ENCODE measurements at places on chromosomes 12 and 14.
A peak's percentile ranks its signal among the peaks of the same experiment; 100 is the strongest.

- DNase-seq = no peak
These were observed 754.5 kb downstream of the C12orf50 start for GRCh38 chr12:87274594-87275245.

DNA sequence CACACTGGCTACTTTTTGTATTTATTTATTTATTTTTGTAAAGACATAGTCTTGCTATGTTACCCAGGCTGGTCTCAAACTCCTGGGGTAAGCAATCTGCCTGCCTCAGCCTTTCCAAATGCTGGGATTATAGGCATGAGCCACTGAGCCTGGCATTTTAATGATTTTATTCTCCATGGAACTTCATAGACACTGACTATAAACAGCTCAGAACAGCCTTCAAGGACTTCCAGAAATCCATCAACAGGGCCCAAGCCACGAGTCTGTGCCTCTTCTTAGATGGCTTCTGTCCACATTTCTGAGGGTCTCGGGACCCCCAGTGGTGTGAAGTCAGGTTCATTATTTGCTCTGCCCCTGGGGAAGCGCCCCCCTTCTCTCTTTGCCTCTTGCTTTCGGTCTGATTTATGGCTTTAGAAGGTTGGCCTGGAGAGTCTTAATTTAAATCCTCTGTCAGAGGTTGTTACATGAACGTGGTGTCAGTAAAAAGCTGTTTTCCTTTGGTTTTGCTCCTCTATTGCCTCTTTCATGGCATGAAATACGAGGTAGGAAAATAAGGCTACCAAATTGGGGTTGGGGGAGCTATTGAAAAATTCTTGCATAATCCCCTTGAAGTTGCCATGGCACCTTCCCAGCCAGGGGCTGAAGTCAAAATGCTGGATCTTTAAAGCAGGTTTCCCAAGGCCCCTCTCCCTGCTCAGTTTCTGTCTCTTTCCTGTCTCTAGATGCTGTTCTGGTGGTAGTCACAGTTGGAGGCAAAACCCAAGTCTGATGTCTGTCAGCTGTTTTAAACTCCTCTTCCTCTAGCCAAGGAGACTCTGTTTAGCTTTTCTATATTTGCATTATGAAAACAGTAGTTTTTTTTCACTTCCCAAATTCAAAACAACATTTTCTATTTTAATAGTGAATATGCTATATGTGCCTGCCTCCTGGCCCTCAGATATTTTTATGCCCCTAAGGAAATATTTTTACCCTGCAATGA is 129.4 kb downstream of the SMOC1 start:
- DNase-seq = no peak

- no peak for DNase-seq
These were observed 941.7 kb downstream of the LRFN5 start for GRCh38 chr14:42548349-42548748.

GRCh38 chr14:104768437-104769323 is 15.7 kb downstream of the SIVA1 start:
- peak; percentile 90 for DNase-seq

DNA sequence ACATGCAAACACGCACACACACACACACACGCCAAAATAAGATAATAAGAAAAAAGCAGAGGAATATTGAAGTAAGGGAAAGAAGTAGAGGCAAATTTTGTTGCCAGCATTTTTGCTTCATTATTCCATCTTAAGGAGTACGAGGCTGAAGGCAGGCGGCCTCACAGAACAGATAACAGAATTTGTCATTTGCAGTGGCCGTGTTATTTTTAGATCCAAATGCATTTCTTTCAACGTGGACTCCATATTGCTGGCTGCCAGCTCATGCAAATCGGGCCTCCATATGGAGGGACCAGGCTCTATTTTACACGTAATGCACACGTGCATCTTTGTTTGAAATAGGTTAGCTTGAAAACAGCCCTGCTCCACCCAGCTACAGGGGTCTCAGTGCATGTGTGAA is 172.9 kb downstream of the RBM19 start:
- DNase-seq = no peak

DNA sequence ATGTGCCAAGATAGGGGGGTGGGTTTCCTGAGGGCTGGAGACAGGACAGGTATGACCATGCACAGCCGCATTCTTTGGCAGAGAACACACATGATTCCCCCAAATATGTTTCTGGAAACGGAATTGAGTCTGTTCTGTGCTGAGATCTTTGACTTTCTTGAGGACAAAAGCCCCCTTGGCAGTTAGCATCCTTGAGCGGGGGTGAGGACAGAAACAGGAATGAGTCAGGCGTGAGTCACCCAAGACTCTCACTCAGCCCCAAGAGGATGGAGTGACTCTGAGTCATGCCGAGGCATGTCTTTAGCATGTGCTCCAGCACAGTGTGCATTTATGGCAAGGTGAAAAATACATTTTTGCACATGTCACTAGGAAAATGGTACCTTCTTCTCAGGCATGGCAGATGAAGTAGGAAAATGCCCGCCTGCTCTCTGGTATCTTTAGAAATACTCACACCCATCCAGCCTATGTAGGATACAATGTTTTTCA is 52.1 kb downstream of the DAD1 start:
- DNase-seq = peak; percentile 91

DNA sequence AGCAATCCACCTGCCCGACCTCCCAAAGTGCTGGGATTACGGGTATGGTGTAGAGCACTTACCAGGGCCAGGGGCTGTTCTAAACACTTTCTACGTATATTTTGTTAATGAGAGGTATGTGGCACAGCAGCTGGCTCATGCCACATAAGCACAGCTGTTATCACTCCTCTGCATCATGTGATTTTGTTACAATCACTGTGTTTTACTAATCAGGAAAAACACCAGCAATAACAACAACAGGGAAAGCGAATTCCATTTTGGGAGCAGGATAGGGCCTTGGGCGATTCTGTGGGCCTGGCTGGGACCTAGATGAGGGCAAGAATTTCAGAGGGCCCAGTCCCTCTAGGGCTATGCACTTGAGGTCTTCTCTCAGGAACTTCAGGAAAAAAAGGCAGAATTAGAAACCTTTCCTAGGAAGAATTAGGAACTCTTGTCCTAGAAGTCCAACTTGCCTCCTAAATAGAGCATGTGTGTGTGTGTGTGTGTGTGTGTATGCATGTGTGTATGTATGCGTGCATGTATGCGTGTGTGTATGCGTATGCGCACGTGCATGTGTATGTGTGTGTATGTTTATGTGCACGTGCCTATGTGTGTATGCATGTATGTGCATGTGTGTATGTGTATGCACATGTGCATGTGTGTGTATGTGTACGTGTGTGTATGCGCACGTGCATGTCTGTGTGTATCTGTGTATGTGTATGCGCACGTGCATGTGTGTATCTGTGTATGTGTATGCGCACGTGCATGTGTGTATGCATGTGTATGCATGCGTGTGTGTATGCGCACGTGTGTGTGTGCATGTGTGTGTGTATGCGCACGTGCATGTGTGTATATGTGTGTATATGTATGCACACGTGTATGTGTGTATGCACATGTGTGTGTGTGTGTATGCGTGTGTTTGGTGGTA is 41.8 kb upstream of the CORO1C start:
- no peak for DNase-seq

DNA sequence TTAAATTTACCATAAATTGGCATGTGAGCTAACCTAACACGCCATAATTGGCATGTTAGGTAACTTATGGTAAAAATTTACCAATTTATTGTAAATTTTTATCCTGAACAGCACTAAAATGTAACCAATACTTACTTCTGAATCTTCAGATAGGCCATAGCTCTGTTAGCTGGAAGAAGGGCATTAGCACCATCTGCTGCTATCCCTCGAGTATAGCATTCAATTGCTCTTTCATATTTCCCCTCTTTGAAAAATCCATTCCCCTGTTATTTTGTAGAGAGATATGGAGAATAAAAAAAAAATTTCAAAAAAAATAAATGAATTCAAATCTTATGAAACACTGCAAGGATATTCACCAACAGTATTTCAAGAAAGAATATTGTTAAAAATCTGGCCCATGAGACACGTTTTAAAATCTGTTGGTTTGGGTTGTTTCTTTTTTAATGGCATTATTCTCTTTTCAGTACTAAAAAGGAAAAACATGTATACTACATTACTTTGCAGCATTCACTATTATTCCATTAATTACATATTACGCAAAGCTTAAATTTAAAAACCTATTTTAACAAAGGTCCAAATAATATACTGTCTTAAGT is 19.1 kb downstream of the RPAP3 start:
- peak; percentile 43 for DNase-seq

DNA sequence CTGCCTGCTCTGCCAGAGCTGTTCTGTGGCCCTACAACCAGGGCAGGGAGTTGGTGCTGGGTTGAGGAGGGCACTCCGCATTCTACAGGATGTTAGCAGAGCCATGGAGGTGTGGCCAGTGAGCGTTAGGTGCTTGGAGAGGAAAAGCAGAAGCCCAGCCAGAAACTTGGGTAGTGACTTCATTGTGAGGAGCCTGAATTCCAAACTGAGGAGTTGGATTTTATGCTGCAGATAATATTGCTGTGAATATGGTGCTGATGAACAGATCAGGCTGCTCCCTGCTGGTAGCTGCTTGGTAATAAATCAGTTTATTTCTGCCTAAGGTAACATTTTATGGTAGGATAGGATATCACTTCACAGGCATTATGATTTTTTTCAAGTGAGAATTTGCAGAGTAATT is 7.1 kb upstream of the CCDC175 start:
- DNase-seq = peak; percentile 36

GRCh38 chr12:65415826-65416225 is 137.3 kb downstream of the MSRB3 start:
- no peak for DNase-seq

GRCh38 chr12:111152561-111152960 is 216.3 kb downstream of the PHETA1 start:
- no peak for DNase-seq

DNA sequence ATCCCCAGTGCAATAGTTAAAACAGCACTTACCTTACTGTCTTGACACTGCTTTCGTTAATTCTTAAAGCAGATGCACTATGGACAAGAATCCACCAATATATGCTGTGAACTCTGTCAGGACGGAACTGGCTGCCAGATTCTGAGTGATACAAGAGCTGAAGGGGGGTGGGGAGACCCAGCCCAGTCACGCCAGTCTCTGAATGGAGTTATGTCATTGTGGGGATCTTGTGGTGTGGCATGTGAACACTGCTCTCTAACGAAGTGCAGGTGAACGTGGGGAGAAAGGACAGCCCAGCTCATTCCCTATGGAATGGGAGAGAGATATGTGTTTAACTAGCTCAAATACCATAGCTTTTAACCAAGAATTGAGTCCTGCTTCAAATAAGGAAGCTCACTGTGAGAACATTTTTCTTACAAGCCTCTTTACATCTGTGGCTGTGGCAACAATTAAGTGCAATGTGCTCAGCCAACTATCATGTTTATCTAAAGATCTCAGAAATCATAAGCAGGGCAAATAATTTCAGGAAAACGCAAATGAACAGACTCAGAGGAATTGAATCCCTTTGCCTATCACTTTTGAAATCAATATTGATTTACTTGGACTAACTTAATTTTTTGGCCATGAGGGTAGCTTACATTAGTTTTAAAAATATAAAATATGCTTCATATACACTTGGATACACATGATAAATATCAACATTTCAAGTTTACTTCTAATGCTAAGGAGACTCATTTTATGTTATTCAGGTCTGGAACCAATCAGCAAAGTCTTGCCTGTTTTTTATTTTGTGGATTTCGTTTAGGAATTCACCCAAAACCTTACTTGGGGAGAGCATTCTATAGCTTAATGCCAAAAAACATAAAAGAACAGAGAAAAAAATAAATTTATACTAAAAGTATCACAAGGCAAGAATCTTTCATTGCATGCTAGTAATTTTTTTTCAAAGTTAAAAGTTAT is at the start of gene LUM:
TSS of gene LUM (minus strand) at position 129 of the 960 bp plus-strand sequence. CDS start 2,515 bp downstream, outside the sequence.
- peak; percentile 21 for DNase-seq

- DNase-seq = peak; percentile 65
These were observed 3.0 kb upstream of the PLXNC1 start for GRCh38 chr12:94145191-94145983.

DNA sequence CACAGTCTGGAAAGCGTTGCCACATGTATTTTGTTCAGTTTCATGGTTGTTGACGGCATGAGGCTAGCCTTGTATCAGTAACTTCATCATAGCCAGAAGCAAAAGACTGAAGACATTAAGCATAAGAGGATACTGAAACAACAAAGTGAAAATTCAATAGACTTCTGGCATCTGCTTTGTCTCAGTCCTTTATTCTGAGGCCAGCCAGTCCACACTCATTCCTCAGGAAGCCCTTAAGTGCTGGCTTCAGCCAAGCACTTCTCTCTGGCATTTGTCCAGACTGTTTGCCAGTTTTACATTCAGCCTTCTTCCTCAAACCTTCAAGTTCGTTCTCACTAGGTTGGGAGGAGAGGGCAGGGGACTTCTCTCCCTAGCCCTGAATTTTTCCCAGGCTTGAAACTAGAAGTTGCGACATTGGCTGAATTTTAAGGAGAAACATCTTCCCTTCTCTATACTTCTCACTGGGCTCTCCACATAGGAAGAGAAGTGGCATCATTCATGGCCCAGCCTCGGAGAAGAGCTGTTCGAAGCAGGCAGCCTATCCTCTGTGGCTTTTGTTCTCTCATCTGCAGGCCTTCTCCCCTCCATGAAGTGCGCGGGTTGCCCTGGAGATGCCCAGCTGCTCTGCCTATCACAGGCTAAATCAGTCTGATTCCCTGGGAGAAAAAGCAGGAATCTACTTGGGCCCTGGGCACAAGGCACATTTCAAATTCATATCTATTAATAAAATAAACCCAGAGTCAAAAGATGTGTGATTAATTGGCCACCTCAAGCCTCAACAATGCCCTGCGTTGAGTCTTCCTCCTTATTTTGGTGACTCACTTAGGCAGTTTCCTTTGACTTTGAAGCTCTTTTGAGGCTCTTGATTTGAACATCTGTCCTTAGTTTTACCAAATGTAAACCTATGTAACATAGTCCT is 130.9 kb upstream of the PLEKHA5 start:
- DNase-seq = peak; percentile 34

- no peak for DNase-seq
These were observed 172.2 kb downstream of the SLC16A7 start for GRCh38 chr12:59768031-59768430.

DNA sequence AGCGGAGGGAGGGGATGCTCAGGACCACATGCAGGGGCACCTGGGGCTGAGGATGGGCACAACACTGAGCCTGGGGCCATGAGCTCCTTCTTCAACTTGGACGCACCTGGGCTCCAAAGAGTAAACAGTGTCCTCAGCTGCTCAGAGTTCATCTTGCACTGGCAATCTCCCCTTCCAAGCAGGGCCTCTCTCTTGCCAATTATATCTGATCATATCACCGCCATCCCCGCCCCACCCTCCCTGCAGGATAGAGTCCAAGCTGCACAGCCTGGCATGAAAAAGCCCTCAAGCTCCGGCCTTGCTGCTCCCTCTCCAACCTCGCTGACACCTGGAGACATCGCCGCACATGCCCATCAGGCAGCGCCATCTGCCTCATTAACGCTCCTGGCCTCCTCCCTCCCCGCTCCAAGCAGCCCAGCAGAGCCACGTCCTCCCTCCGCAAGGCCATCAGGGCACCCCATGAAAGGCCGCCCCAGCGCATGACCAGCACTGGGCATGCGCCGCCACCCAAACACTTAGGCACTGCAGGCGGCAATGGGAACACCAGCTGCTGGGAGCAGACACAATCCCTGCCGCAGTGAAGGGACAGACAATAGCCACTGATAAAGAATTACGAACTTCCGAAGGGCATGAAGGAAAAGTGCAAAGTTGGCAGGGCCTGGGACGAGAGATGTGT is 88.8 kb downstream of the CHGA start:
- no peak for DNase-seq

All from AG08396 (cell line).